ENCODE measurements at places on chromosomes 2 and 18.

DNA sequence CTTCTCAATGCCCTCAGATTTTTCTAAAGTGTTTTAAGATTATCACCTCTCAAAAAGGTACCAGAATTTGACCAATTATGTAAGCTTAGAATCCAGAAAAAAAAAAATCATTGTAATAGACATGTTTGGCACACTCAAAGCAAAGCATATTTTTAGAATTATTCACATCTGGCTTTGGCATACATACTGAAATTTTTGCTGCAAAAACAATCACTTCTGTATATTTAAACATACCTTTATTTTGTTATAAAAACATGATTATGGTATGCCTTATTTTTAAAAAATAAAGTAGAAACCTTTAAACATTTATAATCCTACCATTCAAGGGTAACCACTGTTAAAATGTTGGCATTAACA lies 143.3 kb downstream of the ESCO1 start:
- DNase-seq, result no peak

- DNase-seq, result no peak
Observed at GRCh38 chr2:84556190-84556589, 39.9 kb downstream of the DNAH6 start.

DNA sequence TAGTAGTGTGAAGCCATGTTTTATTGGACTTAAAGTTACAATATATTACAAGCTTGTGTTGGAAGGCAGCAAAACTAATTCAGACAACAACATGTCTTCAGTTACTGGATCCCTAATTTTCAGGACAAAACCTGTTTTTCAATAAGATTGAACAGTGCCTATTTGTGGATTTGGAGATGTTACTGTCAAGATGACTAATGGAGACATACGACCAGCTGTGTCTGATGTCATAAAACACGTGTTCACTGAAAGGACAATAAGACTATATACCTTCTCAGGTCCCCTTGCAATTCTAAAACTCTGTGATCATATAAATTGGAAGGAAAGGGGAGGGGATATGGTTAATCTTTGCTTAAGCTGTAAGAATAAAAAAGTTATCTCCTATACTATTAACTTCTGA lies 21.7 kb downstream of the METTL21A start:
- no peak for DNase-seq

DNA sequence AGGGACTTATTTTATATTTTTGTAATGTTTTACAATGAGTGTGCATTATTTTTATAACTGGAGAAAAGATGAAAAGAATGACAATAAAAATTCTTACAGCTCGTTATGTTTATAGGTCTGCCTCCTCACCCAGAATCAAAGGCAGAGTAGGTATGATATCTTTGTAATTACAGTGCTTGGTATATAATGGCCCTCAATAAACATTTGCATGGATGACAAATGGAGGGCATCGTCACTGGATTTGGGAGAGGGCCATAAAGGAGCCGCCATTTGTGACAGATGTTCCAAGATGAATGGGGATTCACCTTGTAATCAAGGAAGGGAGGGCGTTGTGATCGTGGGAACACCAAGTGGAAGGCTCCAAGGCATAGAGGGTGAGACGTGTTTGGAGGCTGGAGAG lies 22.6 kb upstream of the GIGYF2 start:
- DNase-seq, result no peak

DNA sequence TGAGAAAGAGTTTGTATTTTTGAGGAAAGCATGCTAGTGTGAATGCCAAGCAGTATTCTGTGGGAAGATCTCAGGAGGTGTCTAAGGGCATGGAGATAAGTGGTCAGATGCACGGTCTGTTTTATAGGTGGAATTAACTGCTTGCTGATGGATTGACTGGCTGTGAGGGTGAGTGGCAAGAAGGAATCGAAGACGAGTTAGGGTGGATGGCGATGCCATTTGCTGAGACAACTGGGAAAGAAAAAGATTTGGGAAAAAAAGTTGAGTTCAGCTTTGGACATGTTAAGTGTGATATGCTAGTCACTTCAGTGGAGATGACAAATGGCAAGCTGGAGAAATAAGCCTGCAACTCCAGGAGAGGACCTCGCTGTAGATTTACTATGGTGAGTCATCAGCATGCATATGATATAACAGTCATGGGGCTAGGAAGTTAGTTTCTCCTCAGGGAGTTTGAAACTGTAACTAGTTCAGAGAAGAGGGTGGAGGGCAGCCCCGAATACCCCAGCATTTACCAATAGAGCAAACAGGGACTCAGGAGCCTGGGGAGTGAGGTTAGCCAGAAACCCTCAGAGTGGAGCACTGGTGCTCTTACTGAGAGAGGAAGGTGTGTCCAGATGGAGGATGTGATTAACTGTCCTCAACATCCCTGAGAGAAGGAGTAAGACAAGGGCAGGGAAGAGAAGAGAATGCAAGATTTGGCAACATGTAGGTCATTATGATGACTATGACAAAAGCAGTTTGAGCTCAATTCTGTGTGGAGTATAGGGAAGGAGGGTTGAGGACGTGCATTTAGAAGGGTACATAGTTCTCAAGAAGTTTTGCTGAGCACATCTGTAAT lies 2.0 kb upstream of the HK2 start:
- DNase-seq, result no peak

GRCh38 chr2:197759013-197759412 lies 26.1 kb downstream of the BOLL start:
- no peak for DNase-seq

DNA sequence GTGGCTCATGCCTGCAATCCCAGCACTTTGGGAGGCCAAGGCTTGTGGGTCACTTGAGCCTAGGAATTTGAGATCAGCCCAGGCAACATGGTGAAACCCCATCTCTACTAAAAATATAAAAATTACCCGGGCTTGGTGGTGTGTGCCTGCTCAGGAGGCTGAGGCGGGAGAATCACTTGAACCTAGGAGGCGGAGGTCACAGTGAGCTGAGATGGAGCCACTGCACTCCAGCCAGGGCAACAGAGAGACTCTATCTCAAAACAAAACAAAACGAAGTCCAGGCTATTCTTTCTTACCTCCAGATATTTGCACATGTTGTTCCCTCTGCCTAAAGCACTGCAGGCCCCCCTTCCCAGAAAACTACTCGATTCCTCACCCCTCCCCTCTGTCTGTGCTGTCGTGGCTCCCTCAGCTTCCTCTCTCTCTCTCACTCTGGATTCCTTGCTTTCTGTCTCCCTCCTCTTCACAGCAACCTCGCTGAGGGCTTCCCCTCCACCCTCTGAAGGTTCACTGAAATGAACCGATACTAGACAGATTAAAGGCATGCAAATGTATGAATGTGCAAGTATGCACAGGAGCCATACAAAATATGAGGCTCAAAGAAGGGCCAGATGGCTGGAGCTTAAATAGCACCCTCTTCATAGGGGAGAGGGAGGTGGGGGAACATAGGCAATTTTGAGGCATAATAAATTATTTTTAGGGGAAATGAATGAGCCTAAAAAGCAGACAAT lies 18.5 kb downstream of the TMEM177 start:
- DNase-seq, result no peak

DNA sequence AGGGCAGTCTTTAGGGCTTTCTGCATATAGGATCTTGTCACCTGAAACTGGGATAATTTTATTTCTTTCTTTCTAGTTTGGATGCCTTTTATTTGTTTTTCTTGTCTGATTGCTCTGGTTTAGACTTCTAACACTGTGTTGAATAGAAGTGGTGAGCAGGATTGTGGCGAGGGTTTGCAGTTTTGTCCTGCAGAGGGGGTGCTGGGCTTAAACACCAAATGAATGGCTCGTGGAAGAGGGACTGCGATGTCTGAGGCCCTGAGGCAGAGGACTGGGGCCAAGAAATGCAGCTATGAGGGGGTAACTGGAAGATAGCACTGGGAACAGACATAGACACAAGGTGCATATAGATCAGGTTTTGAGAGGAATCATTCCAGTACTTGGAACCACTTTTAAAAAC lies 20.5 kb downstream of the UBE2F start:
- DNase-seq, result no peak

GRCh38 chr2:12931186-12931844 lies 214.6 kb downstream of the TRIB2 start:
- DNase-seq, result peak; percentile 23

DNA sequence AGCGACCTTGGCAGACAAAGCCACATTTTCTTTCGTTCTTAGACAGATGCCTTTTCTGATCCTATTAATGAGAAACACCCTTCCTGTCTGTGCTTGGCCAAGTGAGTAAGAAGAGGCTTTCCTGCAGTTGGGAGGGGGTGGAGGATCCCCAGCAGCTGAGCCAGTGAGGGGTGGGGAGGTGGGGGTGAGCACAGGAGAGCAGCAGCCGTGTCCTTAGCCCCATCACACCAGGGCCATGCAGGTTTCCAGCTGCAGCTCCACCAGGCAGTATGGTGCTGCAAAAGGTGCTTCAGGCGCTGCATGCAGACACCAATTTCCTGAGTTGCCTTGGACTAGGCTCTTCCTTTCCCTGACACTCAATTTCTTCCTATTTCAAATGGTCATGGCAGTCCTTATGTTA lies 123.3 kb upstream of the SIX2 start:
- DNase-seq, result no peak

GRCh38 chr2:32941944-32942690 lies 4.6 kb upstream of the LTBP1 start:
- no peak for DNase-seq

DNA sequence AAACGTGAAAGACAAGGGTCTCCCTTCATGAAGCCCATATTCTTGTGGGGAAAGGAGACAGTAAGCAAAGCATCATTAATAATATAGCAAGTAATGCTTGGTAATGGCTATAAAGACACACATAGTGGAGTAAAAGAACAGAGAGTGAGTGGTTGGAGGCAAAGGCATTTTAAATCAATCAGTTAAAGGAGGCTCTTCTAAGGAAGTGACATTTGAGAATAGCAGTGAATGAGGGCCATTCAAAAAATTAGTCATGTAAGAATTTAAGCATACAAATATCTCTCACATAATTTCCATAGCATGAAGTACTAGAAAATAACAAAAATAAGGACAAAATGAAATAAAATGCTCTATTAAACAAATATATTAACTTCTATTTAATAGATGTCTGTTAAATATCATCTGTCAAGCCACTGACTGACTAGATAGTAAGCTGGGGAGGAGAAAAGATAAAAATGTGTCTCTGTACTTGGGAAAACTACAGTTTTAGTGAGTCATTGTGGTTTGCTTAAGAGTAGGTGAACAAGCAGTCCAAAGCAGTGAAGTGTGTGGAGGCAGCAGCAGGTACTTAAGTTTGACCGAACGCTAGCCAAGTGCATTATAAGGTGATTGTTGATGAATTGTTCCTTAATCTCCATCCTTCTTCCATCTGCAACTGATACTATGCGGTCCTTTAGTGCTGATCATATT lies 160.1 kb downstream of the PARD3B start:
- no peak for DNase-seq

GRCh38 chr2:168315331-168316072 lies 68.1 kb upstream of the STK39 start:
- no peak for DNase-seq

GRCh38 chr2:69213201-69213600 lies 173.8 kb downstream of the GFPT1 start:
- DNase-seq, result no peak

- DNase-seq, result no peak
Observed at GRCh38 chr2:106956416-106956815, 70.4 kb upstream of the ST6GAL2 start.

GRCh38 chr2:16321872-16322271 lies 343.8 kb downstream of the CYRIA start:
- no peak for DNase-seq

- DNase-seq, result no peak
Observed at GRCh38 chr2:104249629-104250028, 604.3 kb upstream of the POU3F3 start.

- DNase-seq, result no peak
Observed at GRCh38 chr2:72140621-72140960, 7.1 kb downstream of the CYP26B1 start.

- peak; percentile 56 for DNase-seq
Observed at GRCh38 chr2:46913471-46914381, 1.9 kb downstream of the MCFD2 start.

GRCh38 chr2:226403369-226403768 lies 396.3 kb downstream of the IRS1 start:
- no peak for DNase-seq

GRCh38 chr18:21557607-21558253 lies 42.8 kb downstream of the ESCO1 start:
- DNase-seq, result no peak

DNA sequence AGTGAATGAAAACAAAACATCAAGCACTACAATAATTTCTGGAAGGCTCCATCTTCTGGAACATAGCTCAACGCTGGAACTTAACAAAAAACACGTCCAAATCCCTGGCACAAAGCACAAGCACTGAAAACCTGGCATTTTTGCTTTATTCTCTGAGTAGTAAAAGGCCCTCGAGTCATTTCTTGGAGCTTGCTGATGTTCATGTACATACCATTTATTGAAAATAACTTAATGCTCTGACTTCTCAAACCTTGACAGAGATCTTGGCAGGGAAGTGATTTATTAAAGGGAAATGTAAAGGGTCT lies 76.5 kb upstream of the STK17B start:
- no peak for DNase-seq

- no peak for DNase-seq
Observed at GRCh38 chr2:1929962-1930361, 185.6 kb upstream of the PXDN start.

GRCh38 chr2:181895818-181896217 lies 4.3 kb downstream of the ITPRID2 start:
- DNase-seq, result peak; percentile 14

All from LoVo (cell line).